ENCODE measurements at places on chromosomes 11 and 22. TPM values are rescaled to one million over a fixed set of nuclear protein-coding genes. Genes with fewer than 3 reads are reported as not detected.

DNA sequence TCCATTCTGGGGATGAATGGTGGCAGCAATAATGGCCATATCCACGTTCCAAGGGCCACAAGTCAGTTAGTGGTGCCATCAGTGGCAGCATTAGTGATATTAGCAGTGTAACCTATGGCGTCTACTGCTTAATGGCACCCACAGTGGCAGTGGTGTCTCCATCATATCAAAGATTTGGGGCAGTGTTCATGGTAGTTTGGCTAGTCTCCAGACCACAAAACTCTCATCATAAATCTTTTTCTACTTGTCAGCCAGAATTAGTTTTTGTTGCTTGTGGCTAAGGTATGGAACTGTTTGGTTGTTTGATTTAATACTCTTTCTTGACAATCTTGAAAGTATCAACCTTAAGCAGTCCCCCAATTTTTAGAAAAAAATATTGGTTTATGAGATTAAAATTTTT lies 45.1 kb upstream of the DEUP1 start:
- DNase-seq: no peak

GRCh38 chr11:76067099-76067498 lies 139.2 kb downstream of the WNT11 start:
- DNase-seq: no peak

Gene STX3
- 11.3 TPM for total RNA-seq

DNA sequence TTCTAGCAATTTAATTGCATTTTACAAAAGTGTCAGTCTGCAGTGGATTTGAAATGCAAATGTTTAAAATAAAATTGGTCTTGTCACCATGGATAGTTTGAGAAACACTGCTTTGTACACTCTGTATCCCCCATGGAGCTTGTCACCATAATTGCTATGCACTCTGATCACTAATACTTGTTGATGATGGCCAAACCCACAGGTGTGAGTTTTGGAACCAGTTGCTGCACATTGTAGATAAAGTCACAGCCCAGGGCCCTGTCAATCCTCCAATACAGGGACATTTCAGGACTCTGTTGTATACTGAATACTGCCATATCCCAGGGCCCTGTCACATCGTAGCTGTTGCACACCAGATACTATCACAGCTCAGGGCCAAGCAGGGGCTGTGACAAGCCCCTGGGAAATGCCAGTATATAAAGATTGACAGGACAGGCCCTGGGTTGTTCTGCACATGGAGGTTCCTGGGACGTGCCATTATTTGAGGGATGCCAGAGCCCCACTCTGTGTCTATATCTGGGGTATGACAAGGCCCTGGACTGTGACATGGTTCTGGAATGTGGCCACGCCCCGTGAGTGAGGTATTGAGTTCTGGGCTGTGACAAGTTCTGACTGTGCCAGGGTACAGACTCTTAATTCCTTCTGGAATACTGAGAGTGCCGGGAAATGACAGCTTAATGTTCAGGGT lies 27.9 kb upstream of the SMPD1 start:
- DNase-seq: no peak

DNA sequence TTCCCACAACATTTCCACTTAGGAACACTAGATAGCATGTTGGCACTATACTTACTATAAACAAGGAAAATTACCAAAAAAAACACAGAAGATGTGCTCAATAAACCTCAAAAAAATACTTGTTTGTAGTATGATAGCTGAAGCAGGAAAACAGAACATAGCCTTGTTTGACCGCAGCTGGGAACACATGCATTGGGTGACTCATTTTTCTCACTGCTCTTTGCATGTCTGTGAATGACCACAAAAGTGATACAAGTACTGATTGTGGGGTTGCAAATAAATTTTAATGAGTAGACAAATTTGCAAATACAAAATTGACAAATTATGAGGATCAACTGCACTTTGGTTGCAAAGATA lies 22.8 kb upstream of the GUCY1A2 start:
- no peak for DNase-seq

Gene CFAP68
- 32.0 TPM for total RNA-seq

Gene ESAM
- 0.23 TPM for total RNA-seq

GRCh38 chr11:9280655-9281301 lies 15.6 kb upstream of the DENND5A start:
- no peak for DNase-seq

GRCh38 chr22:20039683-20040325 lies 18.9 kb downstream of the TANGO2 start:
- no peak for DNase-seq

Gene SEC14L6
- not detected for total RNA-seq

DNA sequence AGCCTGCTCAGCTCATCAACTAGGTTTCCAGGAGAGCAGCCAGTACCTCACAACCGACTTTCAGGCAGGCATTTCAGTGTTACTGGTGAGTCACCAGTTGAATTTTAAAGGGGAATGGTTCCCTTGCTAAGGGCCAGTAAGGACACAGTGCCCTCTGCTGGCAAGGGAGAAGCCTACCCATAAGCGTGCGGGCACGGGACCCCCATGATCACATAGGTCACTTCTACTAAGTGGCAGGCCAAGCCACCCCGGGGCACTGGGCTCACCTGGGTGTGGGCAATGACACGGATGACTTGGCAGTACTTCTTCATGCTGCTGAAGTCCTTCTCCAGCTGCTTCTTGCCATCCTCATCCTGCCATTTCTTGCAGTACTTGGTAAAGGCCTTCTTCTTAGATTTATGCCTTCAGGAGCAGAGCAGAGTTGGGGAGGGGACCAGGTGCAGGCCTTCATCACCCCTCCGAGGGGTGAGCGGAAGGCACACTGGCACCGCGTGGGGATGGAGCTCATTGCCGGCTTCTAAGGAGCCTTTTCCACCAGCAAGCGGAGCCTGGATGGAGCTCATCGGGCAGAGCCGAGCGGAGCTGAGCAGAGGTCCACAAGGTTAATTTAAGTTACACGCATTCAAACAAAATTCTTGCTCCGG lies 2.9 kb downstream of the RPL3 start:
- peak; percentile 85 for DNase-seq

DNA sequence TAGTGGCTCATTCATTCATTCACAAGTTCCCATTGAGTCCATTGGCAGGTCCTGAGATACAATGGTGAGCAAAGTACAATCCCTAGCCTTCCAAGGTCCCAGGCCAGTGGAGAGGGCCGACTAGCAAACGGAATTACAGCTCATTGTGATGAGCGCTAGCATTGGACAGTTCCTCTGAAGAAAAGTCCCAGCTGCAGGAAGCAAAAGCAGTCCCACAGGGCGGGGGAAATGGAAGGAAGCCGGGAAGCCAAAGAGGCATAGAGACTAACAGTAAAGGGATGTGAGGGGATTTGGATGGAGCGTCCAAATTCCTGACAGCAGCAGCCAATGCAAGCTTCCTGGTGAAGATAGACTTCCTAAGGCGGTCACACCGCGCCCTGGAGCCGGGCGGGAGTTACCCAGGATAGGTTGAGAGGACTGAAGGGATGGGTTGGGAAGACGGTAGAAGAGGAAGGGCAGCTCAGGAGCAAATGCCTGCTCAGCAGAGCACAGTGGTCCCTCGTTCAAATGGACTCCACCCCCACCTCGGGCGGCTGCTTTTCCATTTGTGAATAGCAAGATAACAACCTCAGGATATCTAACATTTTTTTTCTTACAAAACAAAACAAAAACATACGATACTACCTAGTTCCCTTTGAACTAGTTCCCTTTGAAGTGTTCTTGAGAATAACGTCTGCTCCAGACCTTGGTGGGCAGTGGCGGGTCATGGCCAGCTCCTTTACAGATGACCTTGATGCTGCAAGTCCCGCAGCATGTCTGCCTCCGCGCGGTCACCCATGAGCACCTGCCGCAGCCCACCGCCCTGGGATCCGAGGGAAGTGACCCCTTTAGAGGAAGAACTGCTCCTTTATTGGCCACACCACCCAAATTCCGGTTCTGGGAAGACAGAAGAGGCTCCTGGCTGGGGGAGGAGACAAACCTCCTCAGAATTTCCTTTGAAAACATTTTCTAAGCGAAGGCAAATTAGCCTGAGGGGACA lies 132.9 kb downstream of the RASSF10 start:
- DNase-seq: no peak

DNA sequence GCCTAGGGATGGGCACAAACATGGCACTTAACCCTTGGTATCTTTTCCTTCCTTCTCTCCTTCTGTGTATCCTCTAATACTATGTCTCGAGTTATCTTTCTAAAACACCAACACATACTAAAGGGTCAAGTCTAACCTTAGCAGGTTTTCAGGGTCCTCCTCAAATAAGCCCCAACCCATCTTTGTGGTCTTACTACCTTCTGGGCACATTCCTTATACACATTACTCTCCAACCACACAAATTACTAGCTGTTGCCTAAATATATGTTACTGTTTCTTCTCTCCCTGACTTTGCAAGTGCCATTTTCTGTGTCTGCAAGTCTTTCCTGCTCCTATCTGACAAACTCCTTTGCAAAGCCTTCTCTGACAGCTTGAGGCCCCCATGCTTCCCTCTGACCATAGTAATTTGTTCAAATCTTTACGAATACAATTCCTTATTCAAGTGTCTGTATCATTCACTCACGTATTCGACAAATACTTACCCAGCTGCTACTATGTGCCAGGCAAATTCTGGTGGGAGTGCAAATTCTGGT lies 15.8 kb upstream of the NUP160 start:
- peak; percentile 4 for DNase-seq

Gene PRG3
- total RNA-seq: not detected

Gene HDAC10
- 14.4 TPM for total RNA-seq

GRCh38 chr22:26606611-26607010 lies 11.2 kb downstream of the CRYBB1 start:
- DNase-seq: no peak

GRCh38 chr11:27618281-27618915 lies 81.9 kb downstream of the BDNF start:
- no peak for DNase-seq

Gene PKDREJ
- total RNA-seq: not detected

GRCh38 chr11:78295347-78295746 lies 106.6 kb downstream of the USP35 start:
- no peak for DNase-seq

Gene PANX2
- 4.2 TPM for total RNA-seq

- DNase-seq: no peak
Observed at GRCh38 chr22:50698546-50698945, 25.9 kb downstream of the SHANK3 start.
